ENCODE measurements at places on chromosomes 1 and 21.

- DNase-seq, result no peak
These were observed 25.3 kb downstream of the SERTAD4 start for GRCh38 chr1:210257698-210258529.

DNA sequence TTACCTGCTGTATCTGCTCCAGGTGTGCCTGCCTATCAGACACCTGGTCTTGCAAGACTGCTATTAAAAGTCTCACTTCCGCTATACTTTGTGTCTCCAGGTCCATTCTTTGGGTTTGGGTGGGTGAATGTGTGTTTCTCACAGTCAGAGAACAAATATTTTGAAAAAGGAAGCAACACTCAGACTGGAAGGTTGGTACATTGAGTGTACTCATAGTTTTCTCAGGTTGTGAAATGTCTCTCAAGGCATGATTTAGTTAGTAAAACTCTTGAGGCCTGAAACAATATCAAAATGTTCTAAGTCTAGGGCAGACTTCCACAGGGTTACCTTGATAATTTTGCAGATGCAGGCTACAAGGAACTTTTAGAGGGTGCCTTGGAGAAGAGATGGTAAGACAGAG lies 429.9 kb upstream of the ZRANB2 start:
- no peak for DNase-seq

DNA sequence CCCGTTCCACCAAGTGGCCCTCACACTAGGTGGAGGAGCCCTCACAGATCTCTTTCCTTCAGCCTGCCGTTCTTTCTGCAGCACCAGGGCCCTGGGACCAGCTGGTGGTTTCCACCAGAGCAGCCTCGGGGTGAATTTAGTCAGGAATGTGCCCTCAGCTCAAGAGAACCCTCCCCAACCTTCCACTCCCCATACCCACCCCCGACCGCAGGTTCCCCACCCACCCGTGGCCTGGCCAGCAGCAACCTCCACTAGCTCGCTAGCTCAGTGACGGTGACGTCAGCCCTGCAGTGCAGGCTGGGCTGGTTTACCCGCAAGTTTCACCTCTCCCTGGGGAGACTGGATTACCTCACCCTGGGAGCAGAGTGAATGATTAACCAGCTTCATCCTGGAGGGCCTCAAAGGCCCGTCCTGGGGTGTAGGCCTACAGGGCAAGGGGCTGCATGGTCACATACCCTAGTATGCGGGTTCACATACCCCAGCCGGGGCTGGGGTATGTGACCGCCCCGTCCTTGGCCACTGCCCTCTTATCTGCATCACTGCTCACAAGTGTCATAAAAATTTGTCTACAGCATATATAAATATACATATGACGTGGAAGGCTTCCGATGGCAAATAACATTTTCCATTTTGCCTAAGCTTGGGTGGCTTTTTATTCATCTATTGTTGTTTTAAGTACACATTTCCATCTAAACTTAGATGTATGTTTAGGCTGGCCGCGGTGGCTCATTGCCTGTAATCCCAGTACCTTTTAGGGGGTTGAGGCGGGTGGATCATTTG lies 24.5 kb downstream of the ELF3 start:
- no peak for DNase-seq

- no peak for DNase-seq
These were observed 140.6 kb downstream of the RUNX1 start for GRCh38 chr21:34908419-34909055.

GRCh38 chr1:213326281-213327016 lies 275.4 kb downstream of the RPS6KC1 start:
- DNase-seq, result no peak

- DNase-seq, result no peak
These were observed 4.2 kb upstream of the KRTAP12-1 start for GRCh38 chr21:44686000-44686781.
